ENCODE measurements at places on chromosomes 16 and 17.
A peak's percentile ranks its signal among the peaks of the same experiment; 100 is the strongest.

- DNase-seq: peak; percentile 98
Measured at GRCh38 chr16:65658349-65658748, 536.5 kb upstream of the CDH11 start.

- no peak for DNase-seq
Measured at GRCh38 chr17:56880571-56880970, 33.3 kb downstream of the TRIM25 start.

GRCh38 chr16:35750701-35751104 is 2291.3 kb downstream of the TP53TG3F start:
- no peak for DNase-seq

GRCh38 chr17:8821446-8822105 is 22.4 kb upstream of the MFSD6L start:
- no peak for DNase-seq

DNA sequence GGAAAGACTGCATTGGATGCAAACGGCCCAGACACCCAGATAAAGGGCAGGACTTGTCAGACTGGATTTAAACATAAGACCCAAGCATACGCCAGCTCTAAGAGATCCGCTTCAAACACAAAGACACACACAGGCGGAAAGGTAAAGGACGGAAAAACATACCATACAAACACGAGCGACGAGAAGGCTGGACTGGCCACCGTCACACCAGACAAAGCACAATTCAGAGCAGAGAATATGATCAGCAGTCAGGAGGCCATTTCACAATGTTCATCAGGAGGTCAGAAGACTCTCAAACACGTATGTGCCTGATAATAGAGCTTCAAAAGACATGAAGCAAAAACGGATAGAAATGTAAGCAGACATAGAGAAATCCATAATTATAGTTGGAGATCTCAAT is 84.9 kb upstream of the GNG13 start:
- DNase-seq: no peak

- DNase-seq: no peak
Measured at GRCh38 chr16:14284930-14285512, 213.9 kb downstream of the MRTFB start.

GRCh38 chr17:12591021-12591735 is 74.5 kb upstream of the MYOCD start:
- no peak for DNase-seq
